ENCODE measurements at places on chromosomes 7 and 10. TPM values are rescaled to one million over a fixed set of nuclear protein-coding genes. Genes with fewer than 3 reads are reported as not detected.

NAMPT gene
- total RNA-seq = 278 TPM

DGKI gene
- total RNA-seq = 0.53 TPM

RBP4 gene
- not detected for total RNA-seq

ZSCAN21 gene
- 7.0 TPM for total RNA-seq

PRPS1L1 gene
- total RNA-seq = not detected

GRM3 gene
- total RNA-seq = not detected

BICC1 gene
- 1.7 TPM for total RNA-seq

PRLHR gene
- total RNA-seq = not detected

OR6B1 gene
- total RNA-seq = not detected

NYAP1 gene
- total RNA-seq = 4.2 TPM

OR2A7 gene
- total RNA-seq = 0.07 TPM

NODAL gene
- not detected for total RNA-seq

PAPOLB gene
- total RNA-seq = 0.04 TPM

GIMAP1 gene
- 13.5 TPM for total RNA-seq

CH25H gene
- 0.40 TPM for total RNA-seq

DEPP1 gene
- 395 TPM for total RNA-seq

C10orf105 gene
- not detected for total RNA-seq

CYP2C9 gene
- total RNA-seq = not detected

RALA gene
- 122 TPM for total RNA-seq

ZNF248 gene
- total RNA-seq = 5.9 TPM

MKI67 gene
- total RNA-seq = 16.4 TPM

NPSR1 gene
- total RNA-seq = not detected

SFMBT2 gene
- 0.20 TPM for total RNA-seq

HSPA14 gene
- total RNA-seq = 16.2 TPM

PDZD7 gene
- 0.46 TPM for total RNA-seq

LDB3 gene
- not detected for total RNA-seq

GNGT1 gene
- not detected for total RNA-seq

PLPP4 gene
- total RNA-seq = 5.2 TPM

FAM221A gene
- 8.4 TPM for total RNA-seq

FBXO24 gene
- total RNA-seq = 0.74 TPM

C10orf143 gene
- 0.14 TPM for total RNA-seq

EPHA1 gene
- under 0.01 TPM for total RNA-seq

GIMAP6 gene
- 231 TPM for total RNA-seq

Data from pulmonary artery endothelial cell (primary cell).